Stimulated activated CD4-positive, alpha-beta T cell treated with anti-CD3 and anti-CD28 coated beads, Interleukin-4, amount 100 ng/mL, for 1 hour (primary cell): ENCODE measurements at places on chromosomes 1 and 21.

DNA sequence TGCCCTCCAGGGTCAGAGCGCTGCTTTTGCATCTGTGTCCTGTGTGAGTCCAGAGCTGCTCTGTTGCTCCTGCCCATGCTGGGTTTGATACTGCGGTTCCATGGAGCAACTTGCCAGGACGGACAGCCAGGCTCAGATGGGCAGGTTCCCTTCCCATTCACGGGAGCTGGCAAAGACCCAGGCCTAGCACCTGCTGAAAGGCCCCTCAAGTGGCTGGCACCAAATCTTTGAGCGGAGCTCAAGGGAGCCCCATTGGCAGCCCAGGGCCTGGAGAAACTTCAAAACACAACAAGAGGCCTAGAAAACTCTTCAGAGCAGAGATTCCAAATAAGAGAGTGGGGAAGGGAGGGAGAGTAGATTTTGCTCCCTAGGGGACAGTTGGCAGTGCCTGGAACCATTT is 97.2 kb downstream of the ACTL8 start:
- no peak for DNase-seq

GRCh38 chr1:206649261-206649921 is 14.1 kb downstream of the DYRK3 start:
- DNase-seq, result no peak

GRCh38 chr21:15060543-15061175 is 4.1 kb downstream of the NRIP1 start:
- DNase-seq, result no peak

- DNase-seq, result no peak
Observed at GRCh38 chr1:198359024-198359653, 181.3 kb downstream of the ATP6V1G3 start.

DNA sequence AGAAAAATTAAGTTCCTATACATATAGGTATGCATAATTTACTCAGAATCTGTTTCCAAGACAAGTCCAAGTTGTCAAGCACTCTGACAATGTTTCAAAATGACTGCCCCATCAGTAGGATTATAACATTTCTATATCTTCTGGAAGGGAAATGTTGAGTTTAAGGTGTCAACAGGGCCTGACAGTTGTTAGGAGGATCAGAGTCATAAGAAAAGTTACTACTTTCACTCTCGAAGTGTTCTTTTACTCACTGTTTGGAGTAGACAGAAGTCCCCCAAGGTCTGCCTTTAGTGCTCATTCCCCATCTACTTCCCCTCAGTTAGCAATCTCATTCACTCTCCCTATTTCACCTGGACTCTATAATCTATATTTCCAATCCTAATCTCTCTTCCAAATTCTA is 20.6 kb upstream of the MAGI3 start:
- DNase-seq, result no peak
